ENCODE measurements at places on chromosomes 7 and 10. TPM values are rescaled to one million over a fixed set of nuclear protein-coding genes. Genes with fewer than 3 reads are reported as not detected.

DNA sequence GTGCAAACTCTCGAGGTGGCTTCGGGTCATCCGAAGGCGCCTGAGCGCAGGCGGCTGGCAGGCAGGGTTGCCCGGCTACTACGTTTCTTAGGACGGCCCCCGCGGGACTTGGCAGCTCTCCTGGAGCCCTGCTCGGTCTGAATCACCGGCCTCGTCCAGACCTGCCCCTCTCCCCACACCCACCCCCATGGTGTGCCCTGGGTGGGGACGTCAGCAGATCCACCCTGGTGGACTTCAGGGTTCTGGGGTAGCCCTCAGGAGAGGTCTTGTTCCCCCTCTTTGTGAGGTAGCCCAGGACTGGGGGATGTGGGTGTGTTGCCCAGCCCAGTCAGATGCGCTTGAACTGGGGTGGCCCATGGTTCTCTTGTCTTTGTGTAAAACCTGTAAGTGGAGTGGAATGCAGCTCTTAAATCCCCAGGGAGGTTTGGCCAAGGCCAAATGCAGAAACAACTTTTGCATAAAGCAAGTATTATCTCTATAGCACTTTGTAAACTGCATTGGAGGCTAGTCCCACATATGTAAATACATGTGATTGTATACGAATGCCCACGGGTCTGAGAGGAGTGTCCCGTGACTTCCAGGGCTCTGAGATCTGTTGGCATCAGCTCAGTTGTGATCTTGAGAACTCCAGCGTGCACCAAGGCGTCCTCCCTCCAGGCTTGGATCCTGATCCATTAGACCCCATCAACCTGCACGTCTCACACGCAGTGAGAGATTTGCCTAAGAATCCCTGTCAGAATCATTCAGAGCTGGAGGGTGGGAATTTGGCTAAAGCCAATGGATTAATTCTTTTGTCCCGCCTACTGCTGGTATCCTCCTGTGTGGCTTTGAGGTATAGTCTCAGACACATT is 1.8 kb downstream of the PFKFB3 start:
- peak; percentile 90 for DNase-seq

SPDYE16 gene
- not detected for total RNA-seq

DNA sequence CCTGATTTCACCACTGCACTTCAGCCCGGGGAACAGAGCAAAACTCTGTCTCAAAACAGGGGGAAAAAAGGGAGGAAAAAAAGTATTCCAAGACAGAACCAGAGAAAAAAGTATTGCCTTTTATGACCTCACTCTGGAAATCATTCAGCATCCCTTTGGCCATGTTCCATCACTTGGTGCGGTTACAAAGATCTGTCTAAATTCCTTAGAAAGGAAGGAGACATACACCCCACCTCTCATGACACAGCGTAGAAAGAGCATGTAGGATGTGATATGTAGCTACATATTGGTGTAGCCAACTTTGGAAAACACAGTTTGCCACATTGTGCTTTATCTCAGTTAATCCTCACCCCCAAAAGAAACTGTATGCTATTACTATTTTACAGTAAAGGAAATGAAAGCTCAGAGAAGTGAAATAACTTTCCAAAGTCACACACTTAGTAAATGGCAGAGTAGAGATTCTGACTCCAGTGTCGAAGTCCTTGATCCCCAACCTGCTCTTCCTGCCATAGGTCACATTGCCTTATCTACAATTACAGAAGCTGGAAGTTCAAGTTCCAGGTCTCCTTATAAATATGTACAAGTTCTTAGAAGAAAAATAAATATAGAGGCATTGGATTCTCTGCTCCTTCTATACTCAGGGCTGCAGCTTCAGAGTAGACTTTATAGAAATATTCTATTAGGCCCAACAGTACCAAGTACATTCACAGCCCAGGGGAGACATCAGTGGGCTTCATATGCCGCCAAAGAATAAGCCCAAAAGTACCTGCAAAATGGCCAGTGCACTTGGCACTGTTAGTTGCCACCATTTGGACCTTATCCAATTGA is 91.6 kb upstream of the KMT2E start:
- DNase-seq, result no peak

GOLGA7B gene
- total RNA-seq, result 2.5 TPM

DNA sequence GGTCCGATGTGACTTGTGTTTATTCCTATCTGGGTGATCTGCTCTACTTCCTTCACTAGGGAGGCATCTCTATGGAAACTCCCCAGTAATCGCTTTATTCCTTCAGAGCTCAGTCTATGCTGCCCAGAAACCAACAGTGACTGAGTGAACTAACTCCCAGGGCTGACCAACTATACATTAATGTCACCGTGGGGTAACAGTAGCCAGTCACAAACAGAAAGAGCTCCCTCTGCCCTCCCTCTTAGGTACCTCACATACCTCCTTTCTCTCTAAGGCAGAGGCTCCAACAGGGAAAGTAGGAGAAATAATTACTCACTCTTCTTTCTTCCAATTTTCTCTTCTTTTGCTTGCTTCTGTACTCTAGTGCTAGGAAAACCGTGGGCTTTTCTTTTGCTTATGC is 855.0 kb downstream of the REEP3 start:
- DNase-seq, result no peak

Measured in vagina (tissue), 2 donors.